Stimulated activated CD4-positive, alpha-beta T cell treated with anti-CD3 and anti-CD28 coated beads, Interleukin-2, amount 100 ng/mL, for 48 hours (primary cell): ENCODE measurements at places on chromosomes 4 and X.

DNA sequence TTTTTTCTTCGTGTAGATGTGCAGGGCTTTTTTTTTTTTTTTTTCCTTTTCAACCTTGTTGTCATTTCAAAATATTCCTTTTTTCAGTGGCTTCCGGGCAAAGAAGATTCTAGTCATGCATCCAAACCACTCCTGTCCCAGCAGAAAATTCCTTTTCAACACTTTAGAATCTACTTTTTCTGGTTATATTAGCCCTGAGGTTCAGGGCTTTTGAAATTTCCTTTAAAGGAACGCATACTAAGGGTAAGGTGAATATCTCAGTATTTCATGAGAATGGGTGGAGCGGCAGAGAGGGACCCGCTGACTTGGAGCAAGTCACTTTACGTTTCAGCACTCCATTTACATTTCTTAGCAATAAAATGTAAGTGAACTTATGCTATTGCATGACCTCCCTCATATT, 15.6 kb upstream of the TENM3 start:
- no peak for DNase-seq

DNA sequence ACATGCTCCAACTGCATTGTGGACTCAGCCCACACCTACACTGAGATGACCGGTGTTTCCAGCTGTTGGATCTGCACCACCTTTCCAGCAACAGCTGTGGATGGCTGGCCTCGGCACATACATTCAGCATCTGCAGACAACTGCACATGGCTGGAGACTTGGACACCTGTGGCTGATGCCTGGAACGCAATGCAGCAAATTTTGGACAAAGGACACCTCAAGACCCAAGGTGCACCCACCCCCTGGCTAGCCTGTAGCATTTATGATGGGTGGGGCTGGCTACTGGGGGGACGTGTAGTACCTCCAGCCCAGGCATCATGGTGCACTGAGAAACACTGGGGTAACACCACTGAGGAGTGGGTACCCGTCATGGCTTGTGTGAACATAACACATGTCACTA, 57.3 kb upstream of the CCDC149 start:
- no peak for DNase-seq

- DNase-seq, result no peak
These were observed 35.5 kb downstream of the TBC1D9 start for GRCh38 chr4:140720387-140721304.

- no peak for DNase-seq
These were observed 56.1 kb downstream of the TSPAN5 start for GRCh38 chr4:98602270-98602669.

- DNase-seq, result no peak
These were observed 132.1 kb upstream of the ADGRL3 start for GRCh38 chr4:61068060-61068459.

- DNase-seq, result no peak
These were observed 115.5 kb downstream of the ARX start for GRCh38 chrX:24900234-24900633.

- no peak for DNase-seq
These were observed 1667.9 kb upstream of the PCDH7 start for GRCh38 chr4:29052266-29052665.

DNA sequence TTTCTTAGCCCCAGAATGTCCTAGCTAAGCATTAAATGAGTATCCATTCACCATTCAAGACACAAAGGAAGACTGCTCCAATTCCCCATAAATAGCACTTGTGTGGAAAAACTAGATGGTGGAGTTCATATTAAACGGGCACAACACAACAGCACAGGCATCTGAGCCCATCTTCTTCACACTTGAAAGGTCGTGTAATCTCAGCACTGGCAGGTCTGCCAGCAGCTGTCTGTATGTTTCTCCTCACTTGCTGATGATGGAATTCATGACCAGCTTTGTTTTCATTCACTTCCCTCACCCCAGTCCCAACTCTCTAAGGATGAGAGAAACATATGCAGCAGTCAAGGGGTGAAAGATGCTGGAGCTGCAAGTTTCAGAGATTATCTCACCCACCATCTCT, 148.7 kb downstream of the AFAP1 start:
- DNase-seq, result no peak
